ENCODE measurements at places on chromosomes 4 and X.

DNA sequence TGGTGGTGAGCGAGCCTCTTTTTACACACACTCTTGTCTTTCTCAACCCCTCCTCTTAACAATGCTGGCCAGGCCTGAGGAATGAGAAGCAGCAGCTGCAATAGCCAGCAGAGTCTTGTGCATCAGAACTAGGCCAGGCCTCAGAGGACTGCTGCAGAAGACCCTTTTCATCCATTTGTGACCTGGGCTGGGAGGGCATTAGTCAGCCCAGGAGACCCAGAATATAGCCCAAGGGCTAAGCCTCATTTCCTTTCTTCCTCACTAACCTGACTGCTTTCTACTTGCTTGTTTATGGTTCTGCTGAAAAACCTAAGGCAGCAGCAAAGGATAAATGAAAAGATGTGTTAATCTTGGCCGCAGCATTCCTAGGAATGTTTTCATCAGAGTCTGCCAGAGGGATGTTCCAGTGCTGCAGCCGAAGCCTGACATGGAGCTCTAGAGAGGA is 254.7 kb upstream of the AR start:
- no peak for DNase-seq

GRCh38 chr4:6157926-6158325 is 42.4 kb downstream of the JAKMIP1 start:
- DNase-seq, result no peak

GRCh38 chr4:184958127-184958922 is 60.0 kb upstream of the HELT start:
- DNase-seq, result no peak

GRCh38 chr4:78553529-78554060 is 2.0 kb downstream of the ANXA3 start:
- DNase-seq, result no peak

DNA sequence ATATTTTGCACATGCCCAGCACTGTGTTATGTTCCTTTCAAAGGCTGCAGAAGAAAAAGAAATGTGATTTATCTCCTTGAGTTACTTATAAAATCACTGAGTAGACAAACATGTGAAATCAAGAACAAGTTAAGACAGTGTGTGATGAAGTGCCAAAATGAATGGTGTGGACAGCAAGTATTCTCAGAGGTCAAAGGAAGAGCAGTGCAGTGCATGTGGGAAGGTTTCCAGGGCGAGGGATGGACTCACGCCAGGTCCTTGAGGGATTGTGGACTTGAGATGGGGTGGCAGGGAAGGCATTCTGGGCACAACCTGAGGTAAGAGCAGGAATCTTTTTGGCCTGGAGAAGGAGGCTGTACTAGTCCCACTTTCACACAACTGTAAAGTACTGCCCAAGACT is 115.5 kb downstream of the FNIP2 start:
- no peak for DNase-seq

DNA sequence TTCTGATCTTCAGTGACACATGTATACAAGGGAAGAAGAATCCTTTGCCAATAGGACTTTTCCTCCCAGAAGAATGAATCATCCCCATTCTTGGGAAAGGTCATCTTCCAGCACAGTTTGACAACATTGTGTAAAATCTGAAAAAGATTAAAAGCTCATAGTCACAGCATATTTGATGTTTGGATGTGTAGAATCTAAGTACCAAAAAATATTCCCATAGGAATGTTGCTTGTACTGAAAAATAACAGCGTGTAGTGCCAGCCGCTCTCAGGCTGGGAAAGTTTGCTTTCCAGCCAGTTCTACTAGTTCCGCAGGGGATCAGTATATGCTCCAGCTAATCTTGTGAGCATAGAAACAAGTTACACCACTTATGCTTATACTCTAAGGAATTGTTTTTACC is 74.7 kb upstream of the IL13RA1 start:
- no peak for DNase-seq

DNA sequence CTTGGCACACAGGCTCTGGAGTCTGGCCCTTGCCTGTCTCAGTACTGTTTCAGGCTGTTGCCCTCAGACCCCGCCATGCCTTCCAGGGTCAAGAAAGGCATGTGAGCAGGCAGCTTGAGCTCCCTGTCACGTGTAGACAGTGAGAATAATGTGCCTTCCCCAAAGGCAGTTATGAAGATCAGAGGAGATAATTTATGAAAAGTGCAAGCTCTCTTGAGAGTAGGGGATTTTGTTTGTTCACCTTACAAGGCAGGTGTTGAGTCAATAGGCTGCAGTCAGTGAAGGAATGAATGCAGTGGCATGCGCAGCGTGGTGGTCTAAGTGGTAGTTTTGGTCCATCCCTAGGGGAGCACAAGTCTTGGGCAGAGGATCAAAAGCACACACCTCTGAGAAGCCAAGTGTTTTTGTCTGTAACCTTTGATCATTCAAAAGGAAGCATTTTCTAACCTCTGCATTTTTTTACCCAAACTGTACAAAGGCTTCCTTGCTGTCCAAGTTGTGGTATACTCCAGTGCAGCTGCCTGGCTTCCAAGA is 14.4 kb downstream of the HADH start:
- DNase-seq, result no peak

DNA sequence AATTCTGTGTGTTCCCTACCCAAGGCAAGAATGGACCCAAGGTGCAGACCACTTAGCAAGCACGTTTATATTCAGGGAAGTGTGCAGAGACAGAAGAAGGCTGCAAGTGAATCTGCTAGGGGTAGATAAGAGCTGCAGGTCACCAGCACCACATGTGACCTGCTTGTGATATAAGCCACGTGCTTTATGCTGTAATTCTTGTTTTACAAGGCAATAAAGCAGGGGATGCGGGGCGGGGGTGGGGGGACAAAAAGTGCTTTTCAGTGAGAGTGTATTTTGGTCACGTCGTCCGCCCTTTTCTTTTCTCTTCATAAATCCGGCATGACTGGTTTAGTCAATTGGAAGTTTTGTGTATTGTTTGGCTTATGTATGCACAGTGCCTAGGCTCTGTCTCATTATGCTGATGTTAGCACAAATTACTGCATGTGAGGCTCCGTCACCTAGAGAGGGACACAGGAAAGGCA is 192.7 kb downstream of the RBMX2 start:
- DNase-seq, result no peak

GRCh38 chrX:118117741-118118140 is 1.1 kb upstream of the KLHL13 start:
- DNase-seq, result no peak

All from DMS79 (cell line).